ENCODE measurements at places on chromosomes 3 and 15.

DNA sequence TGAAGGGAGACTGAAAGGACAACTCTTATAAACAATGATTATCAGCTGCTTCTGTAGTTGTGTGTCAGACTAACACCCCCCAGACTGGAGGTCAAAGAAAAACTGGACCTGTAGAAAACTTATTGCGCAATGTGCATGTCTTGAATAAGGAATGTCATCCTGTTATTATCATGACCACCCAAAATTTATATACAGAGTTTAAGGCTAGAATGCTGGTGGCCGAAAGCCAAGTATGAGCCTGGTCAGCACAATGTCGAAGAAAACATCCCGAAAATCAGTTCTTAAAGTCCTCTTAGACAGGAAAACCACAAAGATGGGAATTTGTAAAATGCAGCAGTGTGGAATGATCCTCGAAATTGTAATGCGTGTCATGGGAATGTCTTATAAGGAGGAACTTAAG lies 29.3 kb downstream of the RFTN1 start:
- peak; percentile 76 for DNase-seq

DNA sequence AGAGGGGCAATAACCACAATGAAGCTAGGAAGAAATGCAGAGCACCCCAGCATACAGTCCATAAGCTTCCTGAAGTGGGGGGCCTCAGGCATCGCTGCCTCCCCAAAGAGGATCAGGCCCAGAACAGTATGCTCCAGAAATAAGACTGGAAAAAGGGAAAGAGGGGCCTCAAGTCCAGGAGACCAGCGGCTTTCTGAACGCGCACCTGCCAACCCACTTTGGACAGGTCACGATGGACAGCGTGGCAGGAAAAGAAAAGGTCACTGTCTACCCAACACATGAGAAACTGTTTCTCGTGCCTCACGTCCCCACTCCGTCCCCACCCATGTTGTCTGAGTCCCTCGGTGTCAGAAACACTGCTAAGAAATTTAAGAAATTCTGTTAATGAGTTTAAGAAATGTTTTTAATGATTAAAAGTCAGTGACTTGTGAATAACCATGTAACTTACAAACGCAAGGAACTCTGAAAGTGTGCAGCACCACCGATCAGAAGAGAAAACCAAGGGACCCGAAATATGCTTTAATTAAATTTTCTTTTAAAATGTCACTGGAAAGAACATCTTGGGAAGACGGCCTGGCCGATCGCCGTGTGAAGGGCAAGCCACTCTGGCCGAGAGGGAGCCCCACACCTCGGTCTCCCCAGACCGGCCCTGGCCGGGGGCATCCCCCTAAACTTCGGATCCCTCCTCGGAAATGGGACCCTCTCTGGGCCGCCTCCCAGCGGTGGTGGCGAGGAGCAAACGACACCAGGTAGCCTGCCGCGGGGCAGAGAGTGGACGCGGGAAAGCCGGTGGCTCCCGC lies 1.7 kb upstream of the PPARG start:
- DNase-seq, result no peak

- DNase-seq, result no peak
Observed at GRCh38 chr15:98167722-98168268, 207.3 kb downstream of the ARRDC4 start.

DNA sequence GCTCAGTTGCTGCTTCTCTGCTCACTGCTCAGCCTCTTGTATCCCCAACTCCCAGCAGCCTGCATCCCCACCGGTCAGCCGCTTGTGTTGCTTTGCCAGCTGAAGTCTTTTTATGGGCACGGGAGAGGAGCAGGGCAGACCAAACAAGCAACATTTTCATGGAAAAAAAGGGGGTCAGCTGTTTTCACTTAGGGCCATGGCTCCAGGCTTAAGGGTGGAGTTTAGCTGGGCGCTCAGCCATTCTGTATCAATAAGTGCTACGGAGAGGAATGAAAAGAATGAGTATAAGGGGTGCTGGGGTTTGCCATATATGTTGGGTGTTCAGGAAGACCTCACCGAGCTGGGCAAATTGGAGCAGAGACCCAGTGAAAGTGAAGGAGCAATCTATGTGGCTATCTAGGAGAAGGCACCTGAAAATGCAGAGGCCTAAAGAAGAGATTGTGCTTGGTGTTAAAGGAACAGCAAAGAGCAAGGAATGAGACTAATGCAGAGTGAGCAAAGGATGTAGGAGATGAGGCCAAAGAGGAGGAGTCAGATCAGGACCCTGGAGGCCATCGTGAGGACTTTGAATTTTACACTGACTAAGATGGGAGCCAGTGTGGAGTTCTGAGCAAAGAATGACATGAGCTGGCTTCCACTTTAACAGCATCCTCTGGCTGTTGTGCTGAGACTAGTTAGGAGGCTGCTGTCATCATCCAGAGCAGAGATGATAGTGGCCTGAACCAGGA lies 16.6 kb upstream of the IREB2 start:
- no peak for DNase-seq

DNA sequence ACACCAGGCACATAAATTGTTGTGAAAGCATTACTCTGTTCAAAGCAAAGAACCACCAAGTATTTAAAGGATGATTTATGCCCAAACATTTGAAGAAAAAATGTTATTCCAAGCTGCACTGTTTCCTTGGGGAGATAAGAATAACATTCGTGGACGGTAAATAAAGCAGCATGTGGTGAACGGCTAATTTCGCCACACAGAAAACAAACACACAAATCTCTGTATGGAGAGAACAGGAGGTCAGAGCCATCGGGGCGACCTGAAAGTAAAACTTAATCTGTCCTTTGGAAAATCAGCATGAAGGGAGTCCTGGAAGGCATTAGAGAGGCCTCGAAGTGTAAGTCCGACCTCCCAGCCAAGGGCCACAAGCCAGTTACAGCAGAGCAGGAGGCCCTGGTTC lies 27.1 kb upstream of the GABRG3 start:
- peak; percentile 68 for DNase-seq

GRCh38 chr3:141939759-141940158 lies 63.3 kb downstream of the ATP1B3 start:
- no peak for DNase-seq

GRCh38 chr15:84890670-84891162 lies 6.3 kb downstream of the SLC28A1 start:
- DNase-seq, result no peak

- DNase-seq, result peak; percentile 62
Observed at GRCh38 chr3:136658946-136659682, 93.1 kb downstream of the STAG1 start.

DNA sequence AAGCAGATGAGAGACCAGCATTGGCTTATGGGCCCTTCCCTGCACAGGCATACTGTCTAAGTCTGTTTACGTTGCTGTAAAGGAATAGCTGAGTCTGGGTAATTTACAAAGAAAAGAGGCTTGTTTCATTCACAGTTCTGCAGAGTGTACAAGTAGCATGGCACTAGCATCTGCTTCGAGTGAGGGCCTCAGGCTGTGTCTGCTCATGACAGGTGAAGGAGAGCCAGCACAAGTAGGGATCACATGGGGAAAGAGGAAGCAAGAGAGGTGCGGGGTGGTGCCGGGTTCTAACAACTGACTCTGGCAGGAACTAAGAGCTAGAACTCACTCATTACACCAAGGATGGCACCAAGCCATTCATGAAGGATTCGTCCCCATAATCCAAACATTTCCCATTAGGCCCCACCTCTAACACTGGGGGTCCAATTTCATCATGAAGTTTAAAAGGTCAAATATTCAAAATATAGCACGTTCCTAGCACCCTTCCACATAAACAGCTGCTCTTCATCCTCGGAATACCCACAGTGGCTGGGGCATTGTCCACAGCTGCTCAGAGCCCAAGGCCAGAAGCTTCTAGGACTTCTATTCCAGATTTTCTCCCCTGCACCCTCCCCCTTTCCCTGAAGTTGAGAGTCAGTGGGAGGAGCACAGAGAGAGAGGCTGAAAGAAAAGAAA lies 5.6 kb downstream of the RTP3 start:
- no peak for DNase-seq

- DNase-seq, result no peak
Observed at GRCh38 chr3:162278834-162279233, 782.2 kb downstream of the OTOL1 start.

- DNase-seq, result no peak
Observed at GRCh38 chr15:44489464-44489863, 47.5 kb upstream of the EIF3J start.

GRCh38 chr3:5041315-5041714 lies 62.1 kb downstream of the BHLHE40 start:
- DNase-seq, result no peak

DNA sequence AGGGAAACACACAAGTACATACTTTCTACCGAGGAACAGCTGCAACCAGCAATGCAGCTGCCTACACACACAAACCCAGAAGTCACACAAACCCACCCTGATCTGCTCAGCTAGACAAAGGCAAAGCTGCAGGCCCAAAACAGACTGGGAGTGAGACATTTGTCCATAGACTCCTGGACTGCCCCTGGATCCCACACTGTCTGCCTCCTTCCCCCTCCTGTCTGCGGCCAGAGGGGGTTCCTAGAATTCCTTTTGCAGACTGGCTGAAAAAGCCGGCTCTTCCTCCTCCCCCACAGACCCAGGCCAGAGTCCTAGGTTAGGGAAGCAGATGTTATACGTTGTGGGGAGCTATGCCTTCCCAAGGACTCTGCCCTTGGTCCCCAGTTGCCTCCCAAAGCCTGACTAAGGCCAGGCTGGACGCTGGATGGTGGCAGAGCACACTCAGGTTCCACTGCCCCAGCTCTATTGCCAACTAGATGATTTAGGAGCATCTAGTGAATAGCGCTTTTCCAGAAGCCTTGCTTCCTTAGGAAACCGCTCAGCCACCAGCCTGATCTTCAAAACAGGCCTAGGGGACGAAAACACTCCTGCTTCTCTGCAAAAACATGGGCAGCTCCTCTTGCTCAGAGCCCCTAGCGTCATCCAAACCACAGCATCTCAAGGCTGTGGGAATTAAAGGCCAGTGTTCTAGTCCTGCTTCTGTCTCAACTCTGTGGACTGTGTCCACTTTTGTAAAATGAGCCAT lies 37.4 kb upstream of the CILP start:
- peak; percentile 39 for DNase-seq

DNA sequence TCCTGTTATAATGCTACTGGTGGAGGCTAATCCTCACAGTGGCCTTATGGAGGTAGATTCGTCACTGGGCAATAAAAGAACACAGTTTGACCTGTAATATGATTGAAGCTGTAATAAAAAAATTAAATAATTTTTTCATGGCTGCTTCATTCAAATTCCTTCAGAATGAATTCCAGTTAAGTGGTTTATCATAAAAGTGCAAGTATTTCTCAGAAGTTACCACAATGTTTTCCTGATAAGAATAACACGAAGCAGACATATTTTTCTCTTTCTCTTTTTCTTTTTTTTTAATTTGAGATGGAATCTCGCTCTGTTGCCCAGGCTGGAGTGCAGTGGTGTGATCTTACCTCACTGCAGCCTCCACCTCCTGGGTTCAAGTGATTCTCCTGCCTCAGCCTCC lies 15.6 kb downstream of the B4GALT4 start:
- no peak for DNase-seq

GRCh38 chr3:142633073-142633472 lies 36.9 kb downstream of the PLS1 start:
- no peak for DNase-seq
